Regular cardiac myocyte (primary cell): ENCODE measurements at places on chromosomes 16 and 17. TPM values are rescaled to one million over a fixed set of nuclear protein-coding genes. Genes with fewer than 3 reads are reported as not detected.

The KRT20 gene
- total RNA-seq: not detected in 2 replicates

The TAC4 gene
- total RNA-seq: not detected in 2 replicates

The SP6 gene
- total RNA-seq: under 0.01 and 0.56 TPM in 2 replicates

The TEKT1 gene
- total RNA-seq: not detected in 2 replicates

The RASL10B gene
- total RNA-seq: 1.2 and 3.9 TPM in 2 replicates

The CSH2 gene
- not detected in 2 replicates for total RNA-seq
